ENCODE measurements at places on chromosomes 4 and X. TPM values are rescaled to one million over a fixed set of nuclear protein-coding genes. Genes with fewer than 3 reads are reported as not detected.

Gene OGT
- 235 TPM for polyA plus RNA-seq

Gene GAGE1
- polyA plus RNA-seq = not detected

Gene REELD1
- polyA plus RNA-seq = 7.8 TPM

Gene ATP8A1
- 28.7 TPM for polyA plus RNA-seq

Gene TREX2
- 5.2 TPM for polyA plus RNA-seq

Gene RPS6KA6
- 0.20 TPM for polyA plus RNA-seq

Gene LEF1
- 5.1 TPM for polyA plus RNA-seq

Gene VSIG4
- polyA plus RNA-seq = 0.09 TPM

Gene CYLC1
- polyA plus RNA-seq = not detected

Gene SPANXD
- not detected for polyA plus RNA-seq

Gene CT55
- not detected for polyA plus RNA-seq

Gene AFF2
- polyA plus RNA-seq = 0.06 TPM

Gene FAAH2
- 0.85 TPM for polyA plus RNA-seq

Gene RBM46
- not detected for polyA plus RNA-seq

Gene OPN1MW3
- not detected for polyA plus RNA-seq

Gene CT45A2
- not detected for polyA plus RNA-seq

Gene SLC10A6
- not detected for polyA plus RNA-seq

Gene LYAR
- polyA plus RNA-seq = 3.0 TPM

Gene TACR3
- not detected for polyA plus RNA-seq

Gene CLCN5
- polyA plus RNA-seq = 0.52 TPM

Gene GABRG1
- not detected for polyA plus RNA-seq

Gene SPOCK3
- not detected for polyA plus RNA-seq

Gene PDGFC
- not detected for polyA plus RNA-seq

Gene TNMD
- not detected for polyA plus RNA-seq

Gene PLP1
- not detected for polyA plus RNA-seq

Gene GAGE12J
- polyA plus RNA-seq = not detected

Gene RENBP
- 28.0 TPM for polyA plus RNA-seq

Gene PRRG3
- polyA plus RNA-seq = not detected

Gene SAGE1
- polyA plus RNA-seq = 0.18 TPM

Gene GABRE
- not detected for polyA plus RNA-seq

Gene SPINK2
- 1.7 TPM for polyA plus RNA-seq

Gene BEX1
- polyA plus RNA-seq = 0.84 TPM

Gene RXFP1
- not detected for polyA plus RNA-seq

Gene ZNF718
- 5.3 TPM for polyA plus RNA-seq

Gene NLRP2B
- not detected for polyA plus RNA-seq

Gene EDA2R
- 0.16 TPM for polyA plus RNA-seq

Gene BEND4
- 4.3 TPM for polyA plus RNA-seq

Gene GUCY1A1
- polyA plus RNA-seq = 0.12 TPM

Gene HEPH
- polyA plus RNA-seq = not detected

Gene MAGEA10
- not detected for polyA plus RNA-seq

Gene FGFBP2
- 2.2 TPM for polyA plus RNA-seq

Gene PRSS48
- polyA plus RNA-seq = not detected

Gene NUDT9
- polyA plus RNA-seq = 10.0 TPM

Gene AR
- not detected for polyA plus RNA-seq

Gene SULT1E1
- not detected for polyA plus RNA-seq

Gene RTL3
- not detected for polyA plus RNA-seq

Gene CENPVL1
- polyA plus RNA-seq = not detected
